ENCODE measurements at places on chromosomes 4 and X. TPM values are rescaled to one million over a fixed set of nuclear protein-coding genes. Genes with fewer than 3 reads are reported as not detected.

Gene DMP1
- total RNA-seq, result not detected

Gene ZNF732
- 0.30 TPM for total RNA-seq

Gene MAGEA12
- not detected for total RNA-seq

Gene SLC10A6
- not detected for total RNA-seq

Gene INTU
- 9.1 TPM for total RNA-seq

Gene TMPRSS11D
- total RNA-seq, result not detected

Gene PLAC8
- total RNA-seq, result not detected

Gene ZGRF1
- total RNA-seq, result 5.1 TPM

Gene SYP
- 0.08 TPM for total RNA-seq

Gene BEX1
- total RNA-seq, result 0.47 TPM

Gene TLR6
- 0.94 TPM for total RNA-seq

Gene RASL11B
- 0.35 TPM for total RNA-seq

Gene ALB
- total RNA-seq, result not detected

Gene NUDT11
- 6.3 TPM for total RNA-seq

Gene EDNRA
- total RNA-seq, result 5.3 TPM

Gene FAM47A
- total RNA-seq, result not detected

Gene CMC4
- 1.5 TPM for total RNA-seq

Data from smooth muscle cell of the coronary artery (primary cell).